ENCODE measurements at places on chromosomes 11 and 22. TPM values are rescaled to one million over a fixed set of nuclear protein-coding genes. Genes with fewer than 3 reads are reported as not detected.

BEST1 gene
- 8.6 TPM for total RNA-seq

- no peaks in the 10 kb centered on the region for H3K4me1 ChIP-seq
- no peaks in the 10 kb centered on the region for H3K36me3 ChIP-seq
- no peaks in the 10 kb centered on the region for H3K27me3 ChIP-seq
- H3K27ac ChIP-seq: no peak overlapping the region
- H3K4me3 ChIP-seq: no peak overlapping the region
- DNase-seq: no peak
These were observed 113.0 kb upstream of the PARVA start for GRCh38 chr11:12264361-12264760.

DNA sequence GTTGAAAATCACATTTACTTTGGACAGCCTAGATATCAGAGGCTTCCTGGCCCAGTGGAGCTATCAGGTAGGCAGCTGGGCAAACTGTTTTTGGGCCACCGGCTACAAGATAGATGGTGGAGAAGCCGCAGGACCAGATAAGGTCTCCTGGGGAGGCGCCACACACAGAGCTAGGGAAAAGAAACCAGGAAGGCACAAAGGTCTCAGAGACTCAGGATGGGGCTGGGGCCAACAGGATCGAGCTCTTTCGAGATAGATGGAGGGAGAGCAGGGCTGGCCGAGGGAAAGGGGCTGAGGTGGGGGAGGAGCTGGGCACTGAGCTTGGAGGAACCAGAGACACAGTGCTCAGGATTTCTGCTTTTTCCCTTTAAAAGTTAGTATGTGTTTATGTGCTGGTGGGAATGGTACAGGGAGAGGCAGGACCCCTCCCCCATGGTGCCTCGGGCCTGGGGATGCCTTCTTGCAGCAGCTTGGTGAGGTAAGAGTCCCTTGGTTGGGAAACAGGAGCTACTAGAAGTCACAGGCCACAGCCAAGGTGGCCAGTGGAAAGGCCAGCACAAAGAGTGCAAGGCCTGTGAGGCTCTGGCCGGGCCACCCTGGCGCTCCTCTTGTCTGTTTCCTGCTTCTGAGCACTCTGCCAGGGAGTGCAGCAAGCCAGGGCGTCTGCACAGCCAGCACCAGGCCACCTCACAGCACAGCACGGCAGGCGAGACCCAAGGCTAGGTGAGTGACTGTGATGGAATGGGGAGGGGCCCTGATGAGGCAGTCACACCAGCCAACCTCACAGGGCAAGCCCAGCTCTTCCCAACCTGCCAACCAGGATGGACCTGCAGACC, 11.5 kb upstream of the NAP1L4 start:
- H3K4me1 ChIP-seq: peaks cover 20% of the 10 kb centered on the region
- H3K36me3 ChIP-seq: peaks cover 50% of the 10 kb centered on the region
- no peak overlapping the region for H3K27ac ChIP-seq
- no peak for DNase-seq
- H3K27me3 ChIP-seq: no peaks in the 10 kb centered on the region

GRCh38 chr22:35612903-35613302, 4.2 kb downstream of the MB start:
- DNase-seq: no peak
- H3K27me3 ChIP-seq: no peaks in the 10 kb centered on the region
- H3K4me1 ChIP-seq: peaks cover 11% of the 10 kb centered on the region
- H3K27ac ChIP-seq: no peak overlapping the region

DNA sequence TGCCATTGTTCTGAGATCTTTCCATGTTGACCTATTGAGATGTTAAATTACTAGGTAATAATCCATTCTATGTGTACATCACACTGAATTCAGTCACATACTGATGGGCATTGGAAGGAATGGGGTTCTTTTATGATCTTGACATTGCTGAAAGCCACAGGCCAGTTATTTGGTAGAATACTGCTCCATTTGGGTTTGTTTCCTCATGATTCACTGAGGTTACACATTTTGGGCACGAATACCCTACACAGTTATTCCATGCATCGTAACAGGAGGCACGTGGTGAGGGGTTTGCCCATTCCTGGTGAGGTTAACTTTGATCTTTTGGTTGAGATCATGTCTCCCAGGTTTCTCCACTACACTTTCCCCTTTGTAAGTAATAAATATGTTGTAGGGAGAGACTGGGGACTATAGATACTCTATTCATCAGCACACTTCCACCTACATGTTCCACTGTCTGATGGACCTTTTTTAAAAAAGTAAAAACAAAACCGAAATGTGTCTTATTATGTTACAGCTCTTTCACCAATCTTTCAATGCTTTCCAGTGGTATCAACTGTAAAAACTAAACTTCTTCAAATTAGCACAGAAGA, 12.0 kb upstream of the FOLR1 start:
- DNase-seq: no peak
- no peaks in the 10 kb centered on the region for H3K36me3 ChIP-seq
- H3K27ac ChIP-seq: no peak overlapping the region

DNA sequence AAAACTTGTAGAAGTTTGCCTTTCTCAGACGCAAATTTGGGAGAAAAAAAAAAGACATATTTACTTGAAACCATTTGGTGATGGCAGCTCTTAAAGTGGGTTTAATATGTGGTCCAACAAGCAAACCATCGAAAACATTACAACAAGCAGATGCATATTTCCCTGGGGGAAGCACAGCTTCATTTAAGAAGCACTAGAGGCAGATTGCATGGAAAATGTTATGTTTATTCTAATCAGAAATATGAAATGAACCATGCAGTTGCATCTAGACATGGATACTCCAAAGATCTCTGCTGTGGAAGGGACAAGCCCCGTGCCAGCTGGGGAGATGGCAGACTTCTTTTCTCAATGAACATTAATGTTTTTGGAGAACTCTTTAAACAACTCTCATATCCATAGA, 57.4 kb upstream of the PARVA start:
- no peaks in the 10 kb centered on the region for H3K27me3 ChIP-seq
- H3K4me3 ChIP-seq: no peak overlapping the region
- peaks cover 23% of the 10 kb centered on the region for H3K4me1 ChIP-seq

DNA sequence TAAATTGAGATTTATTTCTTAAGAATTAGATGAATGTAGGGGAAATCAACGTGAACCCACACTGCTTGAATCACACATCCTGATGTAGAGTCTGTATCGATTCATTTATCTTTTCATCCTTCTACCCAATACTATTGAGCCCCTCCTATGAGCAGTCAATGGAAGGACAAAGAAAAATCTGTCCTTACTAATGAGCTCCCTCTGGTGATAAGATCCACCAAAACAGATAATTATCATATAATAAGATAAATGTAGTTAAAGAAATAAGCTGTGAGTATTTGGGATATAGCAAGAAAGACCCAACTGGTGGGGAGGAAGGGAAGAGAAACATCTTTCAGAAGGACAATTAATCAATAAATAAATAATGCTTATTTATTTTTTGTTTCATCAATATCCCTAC, 385.1 kb upstream of the CCDC90B start:
- H3K36me3 ChIP-seq: peaks cover 62% of the 10 kb centered on the region
- peaks cover 73% of the 10 kb centered on the region for H3K4me1 ChIP-seq
- no peaks in the 10 kb centered on the region for H3K27me3 ChIP-seq

- no peak overlapping the region for H3K27ac ChIP-seq
- DNase-seq: peak; percentile 45
- no peak overlapping the region for H3K4me3 ChIP-seq
- peaks cover 6% of the 10 kb centered on the region for H3K4me1 ChIP-seq
- H3K27me3 ChIP-seq: no peaks in the 10 kb centered on the region
These were observed 31.0 kb upstream of the HSD17B12 start for GRCh38 chr11:43649501-43649900.

DNA sequence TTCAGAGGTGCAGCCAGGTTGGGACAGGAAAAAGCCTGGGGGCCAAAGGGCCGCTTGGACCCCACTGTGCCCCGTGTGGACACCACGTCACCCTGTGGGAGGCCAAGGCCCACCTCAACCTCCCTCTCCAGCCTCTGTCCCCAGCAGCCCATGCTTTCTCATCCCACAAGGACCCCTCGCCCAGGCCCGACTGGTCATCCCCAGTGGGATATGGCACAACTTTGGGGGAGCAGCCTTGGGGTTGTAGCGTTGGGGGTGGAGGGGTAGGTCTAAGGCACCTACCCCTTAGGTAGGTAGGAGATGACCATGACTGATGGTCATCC, 44.0 kb downstream of the IGF2 start:
- no peak overlapping the region for H3K27ac ChIP-seq
- no peak overlapping the region for H3K4me3 ChIP-seq
- no peak for DNase-seq
- H3K4me1 ChIP-seq: no peaks in the 10 kb centered on the region
- no peaks in the 10 kb centered on the region for H3K27me3 ChIP-seq
